Osteoblast (primary cell): ENCODE measurements at places on chromosomes 16 and 17. TPM values are rescaled to one million over a fixed set of nuclear protein-coding genes. Genes with fewer than 3 reads are reported as not detected.

The TBC1D3I gene
- total RNA-seq, result 0.36 and 0.59 TPM in 2 replicates

GRCh38 chr17:55426851-55427586, 5.4 kb upstream of the MMD start:
- DNase-seq, result peak; percentile 75

DNA sequence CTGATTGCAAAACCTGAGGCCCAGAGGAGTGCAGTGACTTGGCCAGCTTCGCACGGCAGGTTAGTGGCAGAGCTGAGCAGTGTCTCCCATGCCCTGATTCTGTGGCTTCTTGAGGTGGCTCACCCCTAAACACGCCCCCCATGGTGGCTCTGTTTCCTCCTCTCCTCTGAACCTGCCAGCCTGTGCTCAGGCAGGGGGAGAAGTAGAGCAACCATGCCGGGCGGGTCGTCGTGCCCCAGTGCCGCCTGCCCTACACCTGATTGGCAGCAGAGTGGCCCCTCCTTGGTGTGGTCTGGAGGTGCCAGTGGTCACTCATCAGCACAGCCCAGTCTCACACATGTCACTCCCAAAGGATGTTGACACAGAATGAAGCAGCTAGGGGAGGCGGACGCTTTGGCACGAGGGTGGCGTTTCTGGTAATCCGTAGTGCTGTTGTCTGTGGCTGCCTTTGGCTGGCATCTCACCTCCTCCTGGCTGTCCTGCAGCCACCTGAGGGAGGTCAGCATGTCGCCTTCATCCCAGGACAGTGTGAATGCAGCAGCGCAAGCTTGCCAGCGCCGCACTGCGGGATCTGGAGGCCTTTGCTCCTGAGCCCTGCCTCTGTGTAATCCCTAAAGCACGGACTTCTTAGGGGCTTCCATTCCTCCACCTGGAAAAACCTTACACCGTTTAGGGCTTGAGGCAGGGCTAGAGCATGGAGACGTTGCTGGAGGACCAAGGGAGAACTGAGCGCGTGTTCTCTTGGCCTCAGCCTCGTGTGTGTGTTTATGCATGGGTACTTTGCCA, 294.7 kb downstream of the SEC14L1 start:
- DNase-seq, result no peak

The NACA2 gene
- under 0.01 TPM in 1 of 2 replicates, not detected in the other for total RNA-seq

GRCh38 chr17:81976332-81977210, 858 bp upstream of the ASPSCR1 start:
- no peak for DNase-seq
